Activated CD8-positive, alpha-beta memory T cell treated with anti-CD3 and anti-CD28 coated beads, Interleukin-2, amount 10 ng/mL, durations not matched to agents 7 days and 5 days (primary cell): ENCODE measurements at places on chromosomes 5 and 9. TPM values are rescaled to one million over a fixed set of nuclear protein-coding genes. Genes with fewer than 3 reads are reported as not detected.

DNA sequence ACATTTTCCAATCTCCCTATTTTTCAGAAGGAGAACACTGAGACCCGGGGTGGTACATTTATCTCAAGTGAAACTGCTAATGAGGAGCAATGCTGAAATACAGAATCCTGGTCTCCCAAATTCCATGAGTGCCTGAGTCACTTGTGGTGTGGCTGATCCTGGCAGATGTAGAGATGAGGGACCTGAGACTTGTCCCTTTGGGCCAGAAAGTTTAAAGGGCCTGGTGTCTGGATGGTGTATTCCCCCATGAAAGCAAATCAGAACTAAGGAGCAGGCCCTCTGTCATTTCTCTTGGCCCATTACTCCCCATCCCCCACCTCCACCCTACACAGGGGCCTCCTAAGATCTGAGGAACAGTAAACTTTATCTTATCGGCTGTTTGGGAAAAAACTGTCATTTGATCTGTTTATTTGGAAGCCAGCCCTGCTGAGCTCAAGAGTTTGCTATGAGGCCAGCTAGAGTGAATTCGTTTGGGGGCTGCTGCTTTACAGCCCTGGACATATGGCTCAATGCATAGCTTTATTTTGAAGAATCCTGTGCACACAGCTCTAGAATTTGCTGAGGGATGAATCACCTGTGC, 140.3 kb downstream of the LHFPL2 start:
- no peak for DNase-seq

DNA sequence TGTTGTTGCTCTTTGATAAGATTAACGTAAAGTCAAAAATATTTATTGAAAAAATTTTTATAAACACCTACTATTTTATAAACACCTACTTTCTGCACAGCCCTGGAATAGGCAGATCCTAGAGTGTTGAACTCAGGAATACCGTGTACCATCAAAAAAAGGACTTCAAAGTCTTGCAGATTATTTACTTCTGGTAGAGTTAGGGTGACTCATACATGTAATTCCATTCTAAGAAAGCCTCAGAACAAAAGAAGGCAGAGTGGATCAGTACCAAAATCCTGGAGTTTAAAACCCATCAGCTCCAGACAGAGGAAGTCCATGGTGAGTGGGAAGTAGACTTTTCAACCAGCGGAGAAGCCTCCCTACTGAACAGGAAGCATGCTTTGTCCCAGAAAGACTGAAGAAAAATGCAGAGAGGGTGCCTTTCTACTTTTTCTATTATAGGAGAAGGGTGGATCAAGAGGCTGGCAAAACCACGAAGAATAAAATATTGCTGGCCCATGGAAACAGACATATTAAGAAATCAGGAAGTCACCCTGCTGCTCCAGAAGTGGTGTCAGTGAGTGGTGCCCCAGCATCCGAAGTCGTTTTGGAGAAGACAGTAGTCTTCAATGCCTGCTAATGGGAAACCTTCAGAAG, 45.1 kb upstream of the DAB2 start:
- DNase-seq: no peak

GRCh38 chr5:152107220-152107619, 182.6 kb upstream of the GLRA1 start:
- DNase-seq: no peak

DNA sequence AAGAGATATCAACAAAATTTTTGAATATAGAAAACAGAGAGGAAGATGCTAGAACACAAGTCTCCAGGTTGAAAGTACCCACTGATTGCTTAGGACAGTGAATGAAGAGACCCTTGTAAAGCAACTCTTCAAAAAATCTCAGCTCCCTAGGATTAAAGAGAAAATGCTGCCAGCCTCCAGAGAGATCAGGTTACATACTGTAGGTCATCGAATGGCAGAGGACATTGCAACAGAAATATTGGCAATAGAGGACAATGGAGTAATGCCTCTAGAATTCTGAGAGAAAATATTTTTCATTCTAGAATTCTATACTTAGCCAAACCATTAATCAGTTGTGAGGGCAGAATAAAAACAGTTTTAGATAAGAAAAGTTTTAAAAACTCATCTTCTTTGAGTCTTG, 43.1 kb upstream of the ELL2 start:
- no peak for DNase-seq

STKLD1 gene
- total RNA-seq: 0.20 TPM

ADAMTS16 gene
- total RNA-seq: not detected

DNA sequence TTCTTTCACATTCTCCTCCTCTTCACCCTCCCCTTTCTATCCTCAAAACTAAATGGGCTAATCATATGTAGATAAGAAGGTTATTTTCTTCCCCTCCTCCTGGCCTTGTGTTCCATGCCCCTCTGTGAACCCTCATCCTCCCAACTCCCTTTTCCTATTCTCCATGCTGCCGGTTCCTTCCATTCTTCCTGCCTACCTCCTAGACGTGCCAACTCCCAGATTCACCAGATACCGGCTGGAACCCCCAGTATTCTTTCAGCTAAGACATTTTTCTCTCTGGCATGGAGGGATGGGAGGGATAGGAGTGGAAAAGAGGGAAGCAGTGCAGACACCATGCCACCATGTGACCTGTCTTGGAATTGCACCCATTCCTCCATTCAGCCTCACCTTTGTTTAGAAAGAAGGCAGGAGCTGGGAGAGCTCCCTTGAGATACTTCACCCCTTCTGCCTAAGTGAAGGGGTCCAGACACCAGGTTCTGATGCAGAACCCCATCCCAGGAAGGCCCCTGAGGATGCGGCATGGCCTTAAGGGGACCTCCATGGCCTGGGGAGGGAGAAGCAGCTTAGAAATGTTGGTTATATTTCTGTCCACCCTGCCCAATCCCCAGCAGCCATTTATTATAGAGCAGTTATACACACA, 4.8 kb downstream of the DNAJB5 start:
- DNase-seq: no peak

DNA sequence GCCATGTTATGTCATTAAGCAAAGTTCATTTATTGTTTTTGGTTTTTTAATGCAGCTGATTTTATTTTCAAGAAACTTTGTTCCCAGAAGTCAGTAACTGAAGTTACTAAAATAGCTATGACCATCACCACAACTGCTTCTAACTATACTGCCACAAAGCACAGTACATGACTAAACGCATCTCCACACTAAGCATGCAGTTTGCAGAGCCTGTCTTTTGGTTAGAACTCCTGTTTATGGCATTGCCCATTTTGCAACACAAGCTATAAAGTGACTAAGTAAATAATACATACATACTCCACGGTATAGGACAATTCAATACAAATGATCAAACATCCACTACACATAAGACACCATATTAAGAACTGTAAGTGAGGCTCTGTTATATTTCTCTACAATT, 109.7 kb downstream of the MLLT3 start:
- no peak for DNase-seq

- DNase-seq: no peak
Observed at GRCh38 chr5:75668445-75668844, 48.8 kb downstream of the POC5 start.

- DNase-seq: no peak
Observed at GRCh38 chr9:74556685-74557084, 59.5 kb downstream of the RORB start.

- no peak for DNase-seq
Observed at GRCh38 chr5:78399116-78399515, 38.7 kb downstream of the SCAMP1 start.

NDUFS6 gene
- total RNA-seq: 37.5 TPM

SELENOP gene
- 0.12 TPM for total RNA-seq

DNA sequence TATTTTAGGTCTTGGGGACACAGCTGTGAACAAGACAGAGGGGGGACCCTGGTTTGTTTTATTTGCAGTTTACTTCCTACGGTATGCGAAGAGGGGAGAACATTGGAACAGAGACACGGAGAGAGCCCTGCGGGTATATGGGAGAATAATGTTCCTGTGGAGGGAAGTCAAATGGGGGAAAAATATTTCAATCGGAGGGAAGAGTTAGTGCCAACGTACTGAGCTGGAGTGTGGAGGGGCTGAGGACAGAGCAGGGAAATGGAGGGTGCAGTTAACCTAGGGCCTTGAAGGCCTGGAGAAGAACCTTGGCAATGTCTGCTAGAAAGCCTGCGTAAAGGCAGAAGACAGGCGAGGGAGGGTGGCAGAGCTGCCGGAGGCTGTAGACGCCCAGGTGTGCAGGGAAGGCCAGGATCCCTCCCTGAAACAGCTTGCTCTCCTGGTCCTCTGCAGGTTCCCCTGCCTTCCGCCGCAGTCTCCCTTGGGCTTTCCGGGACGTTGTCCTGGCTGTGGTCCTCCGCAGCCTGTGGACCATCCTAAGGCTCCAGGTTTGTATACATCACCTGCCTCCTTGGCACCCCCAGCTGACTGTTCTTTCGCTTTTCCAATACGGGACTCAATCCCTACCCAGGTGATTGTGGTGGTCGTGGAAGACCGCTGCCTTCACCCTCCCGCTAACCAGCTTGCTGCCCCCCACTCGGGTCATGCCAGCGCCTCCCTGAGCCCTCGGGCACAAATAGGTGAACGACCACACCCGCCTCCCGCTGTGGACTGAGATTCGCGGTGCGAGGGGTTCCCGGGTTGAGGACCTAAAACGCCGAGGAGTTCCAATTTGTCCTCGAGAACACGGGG, 1.9 kb upstream of the RACK1 start:
- DNase-seq: no peak

DNA sequence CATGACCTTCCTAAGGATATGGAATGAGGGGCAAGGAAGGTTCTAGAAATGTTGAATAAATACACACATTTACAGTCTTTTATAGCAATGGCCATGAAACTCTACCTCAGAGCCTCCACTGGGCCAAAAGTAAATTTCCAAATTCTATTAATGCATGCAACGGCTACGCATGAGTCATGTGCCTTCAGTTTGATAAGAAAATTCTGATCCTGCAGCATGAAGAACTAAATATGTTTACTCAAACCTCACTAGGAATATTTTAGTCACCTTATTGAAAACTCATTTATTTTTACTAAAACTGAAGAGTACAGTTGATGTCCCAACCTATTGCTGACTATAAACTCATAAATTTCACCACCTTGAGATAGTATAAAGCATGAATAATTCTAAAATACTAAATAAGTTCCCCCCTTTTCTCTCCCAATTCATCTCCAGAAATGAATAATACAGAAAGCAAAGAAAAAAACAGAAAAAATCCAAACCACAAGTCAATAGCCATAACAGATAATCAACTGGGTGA, 92.4 kb downstream of the GNAQ start:
- DNase-seq: no peak

ADAMTS13 gene
- 2.6 TPM for total RNA-seq

DNA sequence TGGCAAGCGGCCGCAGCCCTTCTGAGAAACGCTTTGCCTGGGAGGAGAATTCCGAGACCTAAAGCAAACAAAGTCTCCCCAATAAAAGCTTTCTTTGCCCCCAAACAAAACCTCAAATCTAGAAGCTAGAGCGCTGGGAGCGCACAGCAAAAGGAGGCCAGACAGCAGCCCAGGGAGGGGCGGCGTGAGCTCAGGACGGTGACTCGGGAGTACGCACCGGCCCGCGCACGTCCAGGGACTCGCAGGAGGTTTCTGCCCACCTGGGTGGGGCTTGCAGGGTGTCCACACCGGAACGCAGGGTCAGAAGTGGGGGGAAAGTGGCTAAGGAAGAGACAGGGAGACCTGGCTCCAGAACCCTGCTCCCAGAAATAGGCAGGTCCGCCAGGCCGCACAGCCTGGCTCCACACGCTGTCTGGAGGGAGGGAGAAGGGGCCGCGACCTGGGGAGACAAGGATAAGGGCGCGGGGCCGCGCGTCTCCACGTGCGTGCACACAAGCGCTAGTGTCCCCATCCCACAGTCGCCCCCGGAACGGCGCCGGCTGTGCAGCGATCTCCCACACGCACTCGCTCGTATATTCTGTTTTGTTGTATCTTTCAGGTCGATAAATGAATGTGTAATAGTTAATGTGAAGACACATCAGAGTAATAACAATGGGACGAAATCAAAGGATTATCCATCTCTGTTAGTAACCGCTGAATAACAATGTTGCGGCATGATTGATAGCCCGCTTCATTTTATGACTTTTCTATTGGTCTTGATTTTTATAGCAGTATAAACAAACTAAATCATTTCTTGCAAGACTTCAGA, 2.3 kb upstream of the OTP start:
- DNase-seq: no peak

DNA sequence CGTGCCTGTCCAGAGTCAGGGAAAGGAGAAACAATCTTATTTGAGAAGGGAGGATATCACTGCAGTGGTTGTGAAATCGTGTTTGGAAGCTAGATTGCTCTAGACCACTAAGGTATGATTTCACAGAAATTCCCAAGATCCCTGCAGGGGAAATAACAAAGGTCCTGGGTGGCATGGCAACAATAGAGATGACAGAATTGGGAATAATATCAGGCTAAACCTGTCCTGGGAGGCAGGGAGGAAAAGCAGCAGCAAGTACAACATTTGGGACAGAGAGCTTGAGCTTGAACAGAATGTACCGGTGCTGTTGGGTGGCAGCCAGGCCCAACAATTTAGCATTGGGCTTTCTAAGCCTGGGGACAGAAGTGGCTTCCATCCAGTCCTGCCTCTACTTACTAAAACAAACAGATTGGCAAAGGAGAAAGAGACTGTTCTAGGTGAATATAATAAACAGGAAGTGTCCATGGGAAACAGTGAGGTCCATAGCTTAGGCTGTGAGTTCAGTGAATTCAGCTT, 17.0 kb upstream of the ARHGAP26 start:
- no peak for DNase-seq

FGFR4 gene
- total RNA-seq: 0.29 TPM

CER1 gene
- total RNA-seq: not detected

ACO1 gene
- total RNA-seq: 7.0 TPM

DNA sequence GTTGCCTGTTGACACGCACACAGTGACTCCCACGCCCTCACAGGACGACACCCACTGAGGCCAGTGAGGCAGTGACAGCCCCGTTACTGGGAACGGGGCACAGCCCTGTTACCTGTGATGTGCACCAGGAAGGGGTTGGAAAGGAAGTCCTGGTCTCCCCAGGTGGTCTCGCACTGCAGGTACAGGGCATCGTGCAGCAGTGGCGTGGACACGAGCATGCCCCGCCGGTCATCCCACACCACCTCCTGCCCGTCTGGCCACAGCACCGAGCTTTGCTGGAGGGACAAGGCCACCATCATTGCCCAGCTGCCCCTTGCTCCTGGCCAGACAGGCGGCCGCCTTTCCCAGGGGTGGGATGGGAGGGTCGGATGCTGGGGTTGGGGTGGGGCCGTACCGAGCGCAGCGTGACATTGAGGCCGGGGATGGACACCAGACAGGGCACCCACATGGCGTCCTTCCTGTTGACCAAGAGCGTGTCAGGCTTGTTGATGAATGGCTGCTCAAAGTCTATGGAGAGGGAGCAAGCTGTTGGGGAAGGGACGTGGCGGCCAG, 19.5 kb downstream of the FLT4 start:
- no peak for DNase-seq

PCA3 gene
- total RNA-seq: not detected

- DNase-seq: no peak
Observed at GRCh38 chr5:168234133-168234532, 57.3 kb upstream of the WWC1 start.

FAM240B gene
- total RNA-seq: not detected

ADAMTS6 gene
- 4.0 TPM for total RNA-seq

DNA sequence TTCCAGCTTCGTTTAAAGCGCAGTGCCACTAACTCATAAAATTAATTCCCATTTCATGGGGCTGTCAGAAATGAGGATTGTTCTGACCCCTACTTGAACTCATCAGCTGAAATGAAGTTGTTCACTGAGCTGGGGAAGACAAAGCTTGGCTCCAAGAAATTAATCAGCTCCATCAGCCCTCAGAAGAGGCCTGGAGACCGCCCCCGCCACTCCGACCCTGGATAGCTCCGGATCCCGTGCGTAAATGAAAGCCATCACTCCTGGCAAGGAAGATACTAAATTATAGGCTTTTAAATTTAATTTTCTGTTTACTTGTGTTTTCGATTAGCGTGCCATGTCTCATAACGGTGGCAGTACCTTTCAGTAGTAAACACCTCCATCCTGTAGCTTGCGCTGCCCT, 142.8 kb upstream of the IRX2 start:
- no peak for DNase-seq
